Activated CD8-positive, alpha-beta memory T cell treated with anti-CD3 and anti-CD28 coated beads, Interleukin-2, amount 50 U/mL, for 4 hours (primary cell): ENCODE measurements at places on chromosomes 6 and 20.

- no peak for DNase-seq
Measured at GRCh38 chr20:16929756-16930155, 181.6 kb downstream of the OTOR start.

DNA sequence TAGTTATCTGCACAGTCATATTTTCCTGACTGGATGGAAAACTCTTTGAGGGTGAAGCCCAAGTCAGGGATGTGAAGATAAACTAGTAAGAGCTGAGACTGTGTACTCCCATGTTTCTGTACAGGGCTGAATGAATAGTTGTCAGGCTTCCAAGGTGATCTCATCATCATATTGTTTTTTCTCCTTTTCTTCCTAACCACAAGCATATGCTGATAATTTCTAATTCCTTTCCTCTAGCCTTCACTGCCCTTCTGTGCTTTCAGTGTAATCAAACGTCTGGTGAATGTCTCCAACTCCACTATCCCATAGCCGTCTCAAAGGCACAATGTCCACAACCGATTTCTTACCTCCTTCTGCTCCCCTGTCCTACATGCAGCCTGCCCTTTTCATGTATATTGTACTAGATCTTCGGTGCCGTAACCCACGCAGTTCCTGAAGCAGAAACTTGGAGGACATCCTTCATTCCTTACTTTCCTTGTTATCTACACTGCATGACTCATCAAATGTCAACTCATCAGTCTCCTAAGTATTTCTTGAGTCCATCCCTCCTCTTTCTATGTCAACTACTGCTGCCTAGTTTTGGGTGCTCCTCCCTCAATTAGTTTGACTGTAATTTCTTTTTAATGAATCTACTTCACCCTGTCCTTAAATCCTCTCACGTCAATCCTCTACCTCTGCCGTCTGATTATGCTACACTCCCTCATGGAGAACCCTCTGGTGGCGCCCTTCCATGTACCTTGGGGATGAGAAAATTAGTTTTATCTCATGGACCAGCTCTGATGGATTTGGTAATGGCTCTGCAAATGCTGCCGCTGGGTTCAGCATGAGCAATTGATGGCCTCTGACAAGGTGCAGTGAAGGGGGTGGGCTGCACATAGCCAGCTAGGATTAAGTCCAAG lies 21.9 kb downstream of the NCOA7 start:
- no peak for DNase-seq

DNA sequence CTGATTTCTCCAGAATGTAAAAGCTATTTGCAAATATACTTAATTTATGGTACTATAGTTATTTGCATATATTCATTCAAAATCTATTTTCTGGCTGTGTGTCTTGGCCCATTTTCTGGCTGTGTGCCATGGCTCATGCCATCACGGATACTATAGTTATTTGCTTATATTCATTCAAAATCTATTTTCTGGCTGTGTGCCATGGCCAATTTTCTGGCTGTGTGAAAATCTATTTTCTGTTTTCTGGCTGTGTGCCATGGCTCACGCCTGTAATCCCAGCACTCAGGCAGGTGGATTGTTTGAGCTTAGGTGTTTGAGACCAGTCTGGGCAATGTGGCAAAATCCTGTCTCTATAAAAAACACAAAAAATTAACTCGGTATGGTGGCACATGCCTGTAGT lies 28.9 kb upstream of the RIPK1 start:
- DNase-seq = no peak

- DNase-seq = no peak
Measured at GRCh38 chr6:95208621-95209020, 368.7 kb upstream of the MANEA start.

DNA sequence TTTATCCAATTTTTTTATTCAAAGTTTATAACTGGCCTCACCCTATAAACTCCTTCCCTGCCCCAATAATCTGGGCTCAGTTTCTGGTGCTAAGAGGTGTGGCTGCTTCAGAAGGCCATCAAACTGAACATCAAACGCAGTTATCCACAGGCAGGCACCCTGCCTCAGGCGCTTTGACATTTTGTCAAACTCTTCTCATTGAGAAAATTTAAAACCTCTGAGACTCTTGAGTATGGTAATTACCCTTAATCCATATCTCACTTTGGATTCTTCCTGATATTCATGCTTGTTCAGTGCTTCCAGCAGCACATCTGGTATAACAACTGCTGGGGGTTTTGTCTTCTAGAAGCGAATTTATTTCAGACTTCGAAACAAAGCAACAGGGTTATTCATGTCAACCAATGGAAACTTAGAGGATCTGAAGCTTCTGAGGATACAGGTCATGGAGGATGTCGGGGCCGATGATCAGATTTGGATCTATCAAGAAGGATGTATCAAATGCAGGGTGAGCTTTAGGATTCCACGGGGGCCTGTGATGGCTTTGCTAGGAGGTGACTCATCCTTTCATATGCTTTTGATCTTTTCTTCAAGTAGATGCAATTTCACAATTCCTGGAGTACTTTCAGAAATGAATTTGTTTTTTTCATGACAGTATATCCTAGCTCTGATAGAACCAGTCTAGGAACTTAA lies 68.2 kb downstream of the RTN4IP1 start:
- no peak for DNase-seq

GRCh38 chr6:132466952-132467351 lies 46.0 kb downstream of the STX7 start:
- DNase-seq = no peak
